ENCODE measurements at places on chromosomes 11 and 22.

DNA sequence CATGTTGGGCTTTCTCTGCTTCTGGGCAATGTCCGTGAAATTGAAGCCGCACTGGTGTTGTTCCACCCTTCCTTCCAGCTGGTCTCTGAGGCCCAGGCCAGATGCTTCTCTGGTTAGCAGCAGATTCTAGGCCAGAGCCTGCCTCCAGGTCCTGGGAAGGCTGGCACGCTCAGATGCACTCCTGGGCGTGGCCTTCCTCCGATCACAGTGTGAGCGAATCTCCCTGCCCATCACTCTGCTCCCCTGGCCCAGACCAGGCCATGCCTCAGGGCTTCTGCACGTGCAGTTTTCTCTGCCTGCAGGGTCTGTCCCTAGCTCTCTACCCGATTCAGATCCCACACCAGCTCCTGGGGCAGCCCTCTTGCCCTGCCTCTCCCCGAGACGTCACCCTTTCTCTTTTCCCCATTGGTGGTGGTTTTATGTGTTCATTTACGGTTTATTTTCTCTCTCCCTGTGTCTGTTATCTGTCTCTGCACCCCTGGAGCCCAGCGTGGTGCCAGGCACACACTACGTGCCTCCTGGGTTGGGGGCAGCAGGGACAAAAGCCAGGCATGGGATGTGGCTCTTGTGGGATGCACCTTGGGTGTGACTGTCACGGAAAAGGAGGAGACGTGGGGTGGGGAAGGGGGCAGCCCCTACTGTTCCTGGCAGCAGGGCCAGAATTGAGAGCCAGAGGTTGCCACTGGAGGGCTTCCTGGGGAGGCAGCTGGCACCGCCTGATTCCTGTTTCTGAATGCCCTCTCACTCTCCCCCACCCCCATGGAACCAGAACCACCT, 66.0 kb downstream of the KCNQ1 start:
- DNase-seq, result no peak

DNA sequence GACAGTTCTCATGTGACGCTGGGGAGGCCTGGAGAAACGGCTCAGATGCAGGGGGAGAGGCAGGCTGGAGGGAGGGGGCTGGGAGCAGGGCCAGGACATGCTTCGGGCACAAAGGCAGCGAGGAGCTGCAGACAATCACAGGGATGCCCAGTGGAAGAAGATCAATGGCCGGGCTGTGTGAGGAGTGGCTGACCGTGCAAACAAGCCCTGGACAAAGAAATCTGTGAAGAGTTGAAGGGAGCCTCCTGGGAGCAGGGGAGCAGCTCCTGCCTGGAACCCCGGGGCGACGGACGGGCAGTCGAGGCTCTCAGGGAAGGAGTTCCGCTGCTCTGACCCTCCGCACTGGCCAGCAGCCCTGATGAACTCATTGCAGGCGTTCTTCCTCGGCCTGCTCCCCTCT, 126.7 kb upstream of the B3GAT1 start:
- DNase-seq, result no peak

DNA sequence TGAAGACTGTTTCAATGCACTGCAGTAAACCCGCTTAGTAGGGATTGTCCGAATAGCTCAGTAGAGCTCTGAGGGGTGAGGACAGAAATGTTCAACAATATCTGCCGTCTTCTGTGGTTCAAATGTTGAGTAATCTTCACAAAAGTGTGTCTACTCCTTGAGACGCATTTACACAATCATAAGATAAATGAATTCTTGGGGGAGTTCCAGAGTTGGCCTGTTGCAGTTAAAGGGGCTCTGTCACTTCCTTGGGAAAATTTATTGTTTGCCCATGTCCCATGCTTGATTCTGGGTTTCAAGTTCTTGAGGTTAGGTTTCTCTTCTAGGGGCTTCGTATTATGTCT, 614 bp downstream of the ANO3 start:
- no peak for DNase-seq

GRCh38 chr11:67504950-67505581, at the start of gene PITPNM1:
PITPNM1 (minus strand) TSS chr11:67505363; CDS start chr11:67504180, 1,183 bp downstream.
- DNase-seq, result peak; percentile 49

DNA sequence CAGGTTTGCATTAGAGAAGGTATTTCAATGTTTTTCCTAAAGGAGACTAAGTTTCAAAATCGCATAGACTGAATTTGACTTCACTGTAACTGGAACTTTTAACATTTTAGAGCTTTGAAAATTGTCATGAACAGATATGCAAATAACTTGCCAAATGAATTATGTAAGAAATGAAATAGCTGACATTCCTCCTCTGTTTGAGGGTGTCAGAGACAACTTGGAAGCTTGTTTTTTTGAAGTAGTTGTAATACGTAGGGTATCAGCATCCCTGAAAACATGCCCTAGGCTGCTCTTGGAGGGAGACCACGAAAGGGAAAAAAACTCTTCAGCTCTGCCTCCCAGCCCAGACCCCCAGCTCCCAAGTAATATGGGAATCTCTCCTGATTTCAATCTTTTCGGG, 41.3 kb upstream of the CCDC179 start:
- no peak for DNase-seq

DNA sequence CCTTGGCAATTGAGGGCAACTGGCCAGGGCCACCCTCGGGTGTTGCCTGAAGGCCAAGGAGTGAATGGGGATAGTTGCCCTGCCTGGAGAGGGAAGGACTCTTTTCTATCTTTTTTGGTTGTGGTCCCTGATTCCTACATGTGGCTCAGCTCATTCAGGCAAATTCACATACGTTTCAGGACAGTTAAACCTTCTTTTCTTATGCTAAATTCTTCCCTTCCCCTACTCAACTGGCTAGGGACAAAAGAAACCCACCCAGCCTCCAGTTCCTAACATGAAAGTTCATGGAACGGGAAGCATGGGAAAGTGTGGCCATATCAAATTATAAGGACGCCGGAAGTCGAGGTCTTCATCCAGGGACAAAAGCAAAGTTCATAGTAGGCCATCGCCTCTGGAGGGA, 26.3 kb upstream of the APLNR start:
- no peak for DNase-seq

DNA sequence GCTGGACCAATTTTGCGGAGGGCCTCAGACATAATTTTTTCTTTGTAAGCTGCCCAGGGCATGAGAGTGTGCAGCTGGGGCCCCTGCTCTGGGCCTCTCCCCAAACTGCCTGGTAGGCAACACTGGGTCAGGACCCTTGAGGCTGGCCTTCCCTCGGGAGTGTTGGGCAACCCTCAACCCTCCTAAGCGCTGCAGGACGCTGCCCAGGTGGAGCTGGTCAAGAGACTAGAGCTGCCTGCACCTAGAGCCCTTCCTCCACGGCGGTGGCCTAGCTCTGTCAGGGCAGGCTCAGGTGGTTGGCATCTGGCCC, 505 bp upstream of the TMEM132A start:
- no peak for DNase-seq

All from mammary epithelial cell (primary cell).